Fibroblast of villous mesenchyme (primary cell): ENCODE measurements at places on chromosomes 7 and 10.

DNA sequence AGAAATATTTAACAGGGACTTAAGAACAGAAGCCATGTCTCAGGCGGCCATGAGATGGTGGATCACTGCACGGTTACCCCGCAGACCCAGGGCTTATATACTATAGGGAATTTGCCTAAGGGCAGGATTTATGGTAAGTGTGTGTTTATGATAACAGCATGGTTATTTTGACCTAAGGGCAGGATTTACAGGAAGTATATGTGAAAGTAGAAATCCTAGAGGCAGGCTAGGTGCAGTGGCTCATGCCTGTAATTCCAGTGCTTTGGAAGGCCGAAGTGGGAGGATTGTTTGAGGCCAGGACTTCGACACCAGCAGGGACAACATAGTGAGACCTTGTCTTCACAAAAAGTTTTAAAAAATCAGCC is 43.0 kb upstream of the ZNF438 start:
- peak; percentile 33 for DNase-seq

- DNase-seq, result peak; percentile 6
Observed at GRCh38 chr7:22137466-22137865, 191.8 kb upstream of the CDCA7L start.

- no peak for DNase-seq
Observed at GRCh38 chr10:97195706-97196222, 10.0 kb upstream of the SLIT1 start.

DNA sequence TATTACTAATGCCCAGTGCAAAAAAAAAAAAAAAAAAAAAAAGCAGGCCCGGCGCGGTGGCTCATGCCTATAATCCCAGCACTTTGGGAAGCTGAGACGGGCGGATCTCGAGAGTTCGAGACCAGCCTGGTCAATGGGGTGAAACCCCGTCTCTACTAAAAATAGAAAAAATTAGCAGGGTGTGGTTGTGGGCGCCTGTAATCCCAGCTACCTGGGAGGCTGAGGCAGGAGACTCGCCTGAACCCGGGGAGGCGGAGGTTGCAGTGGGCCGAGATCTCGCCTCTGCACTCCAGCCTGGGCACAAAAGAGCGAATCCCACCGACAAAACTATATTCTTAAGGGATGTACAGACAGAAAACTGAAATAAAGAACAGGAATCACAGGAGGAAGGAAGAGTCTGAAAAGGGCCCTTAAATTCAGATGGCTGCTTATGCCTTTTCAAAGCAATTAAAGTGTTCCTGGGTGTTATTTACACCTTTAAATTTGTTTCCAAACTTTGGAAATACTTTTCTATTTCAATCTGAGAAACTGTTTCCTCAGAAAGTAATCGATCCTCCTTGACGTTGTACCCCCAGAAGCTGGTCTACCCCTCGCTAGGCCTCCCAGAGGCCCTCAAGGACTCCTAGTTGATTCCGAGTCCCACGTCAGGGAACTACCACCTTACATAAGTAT is 2.0 kb upstream of the KMT2E start:
- DNase-seq, result no peak

DNA sequence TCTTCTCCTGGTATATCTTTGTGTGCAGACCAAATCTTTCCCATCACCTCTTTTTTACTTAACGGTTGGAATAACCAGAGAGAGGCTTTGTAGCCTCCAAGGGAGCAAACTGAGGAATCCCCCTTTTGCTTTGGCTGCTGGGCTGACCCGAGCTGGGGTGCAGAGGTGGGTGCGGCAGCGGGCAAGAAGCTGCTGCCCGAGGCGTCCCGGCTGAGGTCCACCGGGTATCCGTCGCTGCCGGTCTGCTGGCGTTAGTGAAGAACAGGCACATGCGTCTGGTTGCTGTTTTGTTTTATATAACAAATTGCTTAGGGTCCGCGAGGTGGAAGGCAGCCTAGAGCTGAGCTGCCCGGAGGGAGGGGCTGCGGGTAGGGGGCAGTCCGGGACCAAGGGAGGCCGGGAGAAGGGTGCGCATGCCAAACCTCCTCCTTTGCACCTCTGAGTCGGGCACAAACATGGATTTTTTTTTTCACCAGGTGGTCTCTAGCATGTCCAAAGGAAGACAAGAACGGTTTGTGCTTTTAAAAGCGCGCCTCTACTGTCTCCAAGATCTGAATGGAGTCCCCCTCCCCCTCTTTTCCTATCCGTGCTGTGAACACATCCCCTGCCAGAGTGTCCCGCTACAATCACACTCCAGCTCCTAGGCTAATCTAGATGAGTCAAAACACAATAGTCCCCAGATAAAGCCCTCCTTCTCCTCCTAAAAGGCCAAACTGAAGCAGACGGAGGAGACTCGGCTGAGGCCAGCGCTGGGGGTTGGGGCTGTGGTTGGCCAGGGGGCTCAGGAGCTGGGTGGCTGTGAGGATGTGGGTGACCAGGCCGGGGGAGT is 6.8 kb upstream of the GATA3 start:
- DNase-seq, result no peak

- DNase-seq, result no peak
Observed at GRCh38 chr10:104307576-104308438, 30.5 kb downstream of the ITPRIP start.

DNA sequence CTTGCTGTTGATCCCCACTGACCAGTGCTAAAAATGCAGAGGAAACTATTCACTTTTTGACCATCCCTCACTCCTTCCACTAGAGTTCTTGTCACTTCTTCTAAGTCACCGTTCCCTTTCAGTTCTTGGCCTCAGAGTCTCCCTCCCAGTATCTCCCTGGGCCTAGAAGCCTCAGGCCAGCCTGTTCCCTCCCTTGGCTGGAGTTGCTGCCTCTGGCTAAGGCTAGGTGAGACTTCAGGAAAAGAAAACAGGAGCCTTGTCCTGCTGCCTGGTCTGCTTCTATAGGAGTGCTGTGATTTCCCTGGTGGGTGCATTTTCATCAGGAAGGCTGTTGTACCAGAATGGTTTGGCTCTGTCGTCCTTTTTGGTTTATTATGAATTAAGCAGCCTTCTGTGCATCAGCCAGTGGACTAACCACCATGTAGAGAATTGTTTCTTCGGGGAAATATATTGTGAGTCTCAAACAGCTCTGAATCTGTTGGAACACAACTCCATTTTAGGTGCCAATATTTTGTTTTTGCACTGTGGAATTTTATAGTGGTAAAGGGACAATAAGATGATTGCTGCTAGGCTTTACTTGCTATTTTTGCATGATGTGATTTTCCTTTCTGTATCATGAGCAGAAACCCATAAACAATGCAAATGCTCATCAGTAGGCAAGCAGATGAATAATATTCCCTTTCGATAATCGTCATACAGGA is 233.4 kb upstream of the FZD1 start:
- DNase-seq, result no peak

- DNase-seq, result no peak
Observed at GRCh38 chr7:92761391-92762097, 74.8 kb downstream of the CDK6 start.

DNA sequence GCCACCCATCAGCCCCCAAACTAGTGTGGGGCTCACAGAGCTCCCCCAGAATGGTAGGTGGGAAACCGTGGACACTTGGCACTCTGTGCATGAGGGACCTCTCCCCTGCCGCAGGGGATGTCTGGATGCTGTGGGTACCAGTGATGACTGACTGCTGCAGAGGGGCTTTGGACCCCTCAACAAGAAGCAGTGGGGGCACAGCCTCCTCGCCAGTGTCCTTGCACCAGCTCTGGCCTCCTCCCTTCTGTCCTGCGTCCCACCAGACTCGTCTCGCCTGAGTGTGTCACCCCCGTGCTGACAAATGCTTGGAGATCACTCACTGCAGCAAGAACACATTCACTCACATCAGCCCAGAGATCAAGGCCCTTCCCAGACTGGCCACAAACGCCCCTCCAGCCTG is 37.3 kb upstream of the R3HCC1L start:
- no peak for DNase-seq

DNA sequence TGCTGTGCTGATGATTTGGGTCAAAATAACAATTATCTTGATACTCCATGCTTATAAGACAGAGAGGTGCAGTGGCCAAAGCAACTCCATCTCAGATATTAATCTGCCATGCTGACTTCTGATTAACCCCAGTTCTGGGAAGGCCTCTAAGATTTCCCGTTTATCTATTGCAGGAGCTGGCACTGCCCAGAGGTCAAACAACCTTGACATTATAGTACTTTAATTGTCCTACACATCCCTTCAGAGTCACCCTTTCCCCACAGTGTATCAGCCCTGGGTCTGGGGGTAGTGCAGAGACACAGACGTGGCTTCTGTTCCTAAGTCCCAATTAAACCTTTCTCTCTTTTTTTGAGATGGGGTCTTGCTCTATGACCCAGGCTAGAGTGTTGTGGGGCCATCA is 63.8 kb downstream of the PARD3 start:
- DNase-seq, result no peak

DNA sequence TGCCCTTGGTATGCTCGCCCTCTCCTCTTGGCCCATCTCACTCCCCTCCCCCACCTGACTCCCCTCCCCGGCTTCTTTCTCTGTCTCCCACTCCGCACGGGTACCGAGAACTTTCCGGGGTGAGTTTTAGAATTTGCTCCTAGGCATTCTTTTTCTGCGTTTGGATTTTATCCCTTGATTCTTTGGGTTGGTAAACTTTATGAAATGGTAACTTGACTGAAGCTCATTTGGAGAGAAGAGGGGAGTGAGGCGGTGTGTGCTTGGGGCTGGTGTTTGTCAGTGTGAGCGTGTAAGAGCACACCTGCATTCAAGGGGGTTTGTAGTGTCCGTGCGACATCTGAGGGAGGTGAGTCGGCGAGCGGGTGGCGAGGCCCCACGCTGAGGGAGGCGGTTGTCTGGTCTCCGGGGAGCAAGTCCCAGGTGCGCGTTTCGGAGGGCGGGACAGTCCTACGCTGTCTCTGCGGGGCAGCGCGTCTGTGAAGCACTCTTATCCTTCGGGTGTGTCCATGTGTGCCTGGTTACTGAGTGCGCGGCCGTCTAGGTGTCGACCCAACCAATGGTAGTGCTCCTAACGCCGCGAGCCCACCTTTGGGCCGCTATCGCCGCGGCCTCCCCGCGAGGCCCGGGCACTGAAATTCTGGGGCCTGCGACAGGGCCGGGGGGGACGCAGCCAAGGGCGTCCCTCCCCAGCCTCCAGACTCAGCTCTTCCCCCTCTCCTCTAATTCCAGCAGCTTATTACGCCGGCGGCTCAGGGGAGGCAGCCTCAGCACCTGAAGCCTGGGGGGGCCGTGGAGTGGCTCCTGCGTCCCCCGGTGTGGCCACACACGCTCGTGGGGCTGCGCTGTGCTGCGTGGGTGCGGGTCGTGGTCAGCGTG is 2.6 kb upstream of the ZNF503 start:
- no peak for DNase-seq

DNA sequence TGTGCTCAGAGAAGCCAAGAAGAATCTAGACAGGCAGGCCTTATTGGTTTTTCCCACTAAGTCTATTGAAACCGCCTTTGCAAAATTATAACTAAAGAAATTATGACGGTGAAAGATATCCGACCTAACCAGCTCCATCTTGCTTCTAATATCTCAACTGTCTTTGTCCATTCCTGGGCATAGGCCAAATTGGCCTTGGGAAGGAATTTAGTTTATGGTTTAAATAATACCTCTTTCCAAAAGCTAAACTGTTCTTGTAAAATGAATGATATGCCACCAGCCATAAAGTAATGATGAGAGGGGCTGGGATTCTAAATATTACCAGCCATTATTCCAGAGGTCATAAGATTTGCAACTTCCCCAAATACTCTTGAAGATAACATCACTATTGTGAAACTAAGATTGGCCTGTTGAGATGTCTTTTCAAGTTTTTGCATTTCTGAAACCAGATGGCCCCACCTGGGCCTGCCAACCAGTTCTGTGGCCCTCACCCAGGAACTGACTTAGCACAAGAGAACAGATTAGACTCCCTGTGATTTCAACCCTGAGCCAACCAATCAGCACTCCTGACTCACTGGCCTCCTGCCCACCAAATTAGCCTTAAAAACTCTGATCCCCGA is 41.2 kb upstream of the SLC35G1 start:
- no peak for DNase-seq

GRCh38 chr10:63455507-63455906 is 10.3 kb downstream of the JMJD1C start:
- DNase-seq, result no peak

- DNase-seq, result no peak
Observed at GRCh38 chr10:74728225-74728624, 98.2 kb upstream of the KAT6B start.

DNA sequence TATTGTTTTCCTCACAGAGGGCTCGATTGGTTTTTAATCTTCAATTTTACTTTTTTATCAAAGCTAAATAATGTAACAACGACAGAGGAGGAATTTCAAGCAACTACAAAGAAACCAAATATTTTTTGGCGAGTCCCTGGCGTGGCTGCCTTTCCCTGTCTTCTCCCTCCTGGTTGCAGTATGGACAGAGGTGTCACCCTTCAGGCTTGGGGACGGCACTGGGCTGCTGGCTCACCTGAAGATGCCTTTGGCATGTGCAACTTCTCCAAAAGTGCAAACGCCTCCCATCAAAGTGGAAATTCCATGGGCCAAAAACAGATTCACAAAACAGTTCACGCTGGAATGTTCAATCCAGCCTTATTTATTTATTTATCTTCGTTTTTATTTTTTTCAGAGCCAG is 51.9 kb downstream of the DOCK1 start:
- no peak for DNase-seq

DNA sequence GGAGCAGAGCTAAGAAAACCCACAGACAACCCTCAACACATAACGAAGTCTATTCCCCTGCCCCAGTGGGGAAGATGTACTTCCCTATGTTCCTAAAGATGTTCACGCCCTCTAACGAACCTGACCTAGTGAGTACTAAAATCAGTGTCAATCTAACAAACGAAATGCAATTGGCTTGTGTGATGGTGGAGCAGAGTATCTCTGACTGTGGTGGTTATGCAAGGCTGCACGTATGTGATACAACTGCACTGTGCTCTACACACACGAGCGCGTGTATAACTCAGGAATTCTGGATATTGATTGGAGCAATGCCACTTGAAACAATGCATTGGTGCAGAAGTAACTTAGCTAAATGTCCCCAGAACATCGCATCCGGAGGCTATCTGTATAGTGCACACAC is 1.3 kb downstream of the ANKRD16 start:
- DNase-seq, result peak; percentile 42
